Nephron progenitor cell (in vitro differentiated cells): ENCODE measurements at places on chromosomes 3 and 15.

DNA sequence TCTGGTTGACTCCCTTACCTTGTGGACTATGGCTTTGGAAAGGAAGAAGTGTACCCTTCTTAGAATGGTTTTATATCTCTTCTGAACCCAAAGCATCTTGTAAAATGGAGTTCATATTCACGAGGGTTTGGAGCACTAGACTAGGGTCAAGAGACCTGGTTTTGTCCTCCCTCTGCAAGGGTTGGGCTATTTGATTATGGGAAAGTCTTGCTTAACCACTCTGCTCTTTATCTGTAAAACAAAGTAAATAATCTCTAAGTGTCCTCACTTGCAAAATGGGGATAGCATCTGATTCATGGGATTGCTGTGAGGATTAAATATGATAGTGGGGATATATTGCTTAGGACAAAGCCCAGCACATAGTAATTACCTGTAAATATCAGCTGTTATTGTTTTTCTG is 17.9 kb upstream of the SLC2A2 start:
- no peak for DNase-seq

DNA sequence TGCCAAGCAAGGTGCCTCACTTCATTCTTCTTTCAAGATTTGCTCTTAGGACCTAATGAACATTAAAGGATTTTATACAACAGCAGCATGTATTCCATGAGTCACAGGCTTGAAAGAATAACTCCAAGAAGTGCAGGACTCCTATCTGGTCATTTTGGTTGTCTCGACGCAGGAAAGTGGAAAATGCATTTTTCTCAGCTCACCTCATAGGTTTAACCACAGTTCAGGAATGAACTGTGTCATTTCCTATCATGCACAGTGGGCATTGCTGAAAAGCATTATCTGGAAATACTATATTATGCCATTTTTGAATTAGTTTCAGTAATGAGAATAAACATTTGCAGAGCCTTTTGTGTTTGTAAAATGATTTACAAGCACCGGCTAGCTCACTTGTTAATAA is 98.7 kb upstream of the BFSP2 start:
- no peak for DNase-seq

DNA sequence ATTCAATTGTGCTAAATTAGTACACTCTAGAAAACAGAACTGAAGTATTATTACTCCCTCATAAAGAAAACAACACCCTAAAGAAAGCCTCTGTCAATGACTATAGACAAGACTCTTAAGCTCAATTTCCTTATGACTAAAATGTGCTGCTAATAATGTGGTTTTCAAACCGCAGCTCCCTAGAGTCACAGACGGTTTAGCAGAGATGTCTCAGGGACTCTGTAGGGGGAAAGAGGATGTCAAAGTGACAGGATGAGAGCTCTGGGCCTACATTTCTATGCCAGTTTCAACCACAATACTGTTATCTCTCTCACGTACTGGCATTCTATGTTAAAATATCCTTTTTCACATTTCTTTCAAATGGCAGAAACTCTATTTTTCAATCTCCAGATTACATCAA is 37.6 kb upstream of the WDR49 start:
- no peak for DNase-seq

GRCh38 chr3:158685159-158685558 is 12.7 kb upstream of the LXN start:
- no peak for DNase-seq

GRCh38 chr15:31010036-31010435 is 18.6 kb upstream of the MTMR10 start:
- no peak for DNase-seq

DNA sequence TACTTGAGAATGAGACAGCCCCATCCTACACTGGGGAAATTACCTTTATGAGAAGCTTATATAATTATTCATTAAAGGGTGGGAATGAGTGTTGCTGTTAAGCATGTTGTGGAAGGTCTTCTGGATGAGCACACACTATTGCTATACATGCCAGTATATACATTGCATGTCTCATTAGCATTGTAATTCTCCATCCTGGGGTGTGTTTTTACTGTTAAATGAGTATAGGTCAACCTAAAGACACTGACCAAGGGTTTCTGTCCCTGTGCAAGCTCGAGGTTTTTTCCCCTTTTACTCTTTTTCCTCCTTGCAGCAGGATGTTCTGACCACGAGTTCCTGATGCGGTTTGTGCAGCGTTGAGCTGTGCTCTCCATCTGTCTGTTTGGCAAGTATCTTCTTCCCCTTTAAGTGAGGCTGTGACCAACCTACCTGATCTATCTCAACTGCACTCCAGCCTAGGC is 7.2 kb upstream of the IVD start:
- no peak for DNase-seq

- DNase-seq, result no peak
These were observed 14.2 kb downstream of the DZIP3 start for GRCh38 chr3:108603691-108604090.

DNA sequence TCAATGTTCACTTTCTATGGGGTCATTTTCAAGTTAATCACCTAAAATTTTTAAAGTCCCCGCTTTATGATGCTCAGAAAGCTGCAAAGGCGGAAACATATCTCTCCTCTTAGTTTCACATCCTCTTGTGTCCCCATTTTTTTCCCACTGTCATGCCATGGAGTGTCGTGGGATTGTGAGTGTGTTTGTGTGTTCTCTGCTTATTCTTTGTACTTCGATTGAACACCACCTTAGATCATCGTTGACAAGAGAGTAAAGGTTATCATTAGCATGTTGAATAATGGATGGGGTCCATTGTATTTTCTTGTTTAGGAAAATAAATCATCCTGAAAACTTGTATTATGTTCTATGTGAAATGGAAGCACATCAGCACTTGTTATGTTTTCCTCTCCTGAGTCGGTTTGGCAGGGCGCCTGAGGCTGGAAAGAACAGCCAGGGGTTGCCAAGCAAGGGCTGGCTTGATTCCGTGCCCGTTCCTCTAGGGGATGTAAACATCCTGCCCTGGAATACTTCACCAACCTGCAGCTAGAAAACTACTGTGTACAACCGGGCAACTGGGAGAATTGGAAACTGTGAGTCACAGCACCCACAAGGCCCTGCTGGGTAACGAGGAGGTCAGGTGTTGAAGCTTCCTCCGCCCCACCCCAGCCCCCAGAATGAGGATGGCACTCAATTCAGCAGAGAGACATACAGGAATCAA is 67.2 kb downstream of the EIF4E3 start:
- no peak for DNase-seq

DNA sequence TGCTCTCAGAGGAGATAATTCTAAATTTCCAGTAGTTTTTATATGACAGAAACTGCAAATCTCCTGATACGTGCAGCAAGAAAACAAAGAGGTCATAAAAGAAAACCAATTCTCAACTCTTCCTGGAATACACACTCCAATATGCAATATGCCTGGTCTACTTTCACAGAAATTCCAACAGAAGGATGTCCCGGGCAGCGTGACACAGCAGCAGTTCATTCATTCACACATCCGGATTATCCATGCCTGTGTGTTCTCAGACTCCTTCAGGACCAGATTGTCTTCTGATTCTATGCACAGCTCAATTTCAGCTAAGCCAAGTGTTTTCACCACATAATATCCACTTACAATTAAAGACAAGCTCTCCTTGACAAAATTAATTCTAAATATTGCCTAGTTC is 64.3 kb downstream of the FBN1 start:
- DNase-seq, result no peak

- no peak for DNase-seq
These were observed 186.7 kb downstream of the NFKBIZ start for GRCh38 chr3:102036017-102036416.

- DNase-seq, result no peak
These were observed 10.6 kb upstream of the LEO1 start for GRCh38 chr15:51982013-51982769.

DNA sequence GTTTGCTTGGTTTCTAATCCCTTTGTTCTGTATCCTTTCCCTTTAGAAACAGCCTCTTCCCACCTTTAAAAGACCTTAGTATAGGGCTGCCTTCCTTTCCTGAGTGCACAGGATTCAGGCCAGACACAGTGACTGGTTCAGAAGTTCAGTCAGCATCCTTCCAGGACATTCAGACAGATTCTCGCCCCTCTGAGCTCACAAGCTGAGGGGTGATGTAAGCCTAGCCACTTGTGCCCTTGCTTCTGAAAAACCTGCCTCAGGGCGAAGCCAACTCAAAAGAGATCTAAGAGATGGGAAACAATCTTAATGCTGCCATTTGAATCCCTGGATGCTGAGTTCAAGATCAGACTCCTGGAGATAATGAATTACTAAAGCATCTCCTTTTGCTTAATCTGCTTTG is 6.7 kb upstream of the NSMCE3 start:
- DNase-seq, result no peak

DNA sequence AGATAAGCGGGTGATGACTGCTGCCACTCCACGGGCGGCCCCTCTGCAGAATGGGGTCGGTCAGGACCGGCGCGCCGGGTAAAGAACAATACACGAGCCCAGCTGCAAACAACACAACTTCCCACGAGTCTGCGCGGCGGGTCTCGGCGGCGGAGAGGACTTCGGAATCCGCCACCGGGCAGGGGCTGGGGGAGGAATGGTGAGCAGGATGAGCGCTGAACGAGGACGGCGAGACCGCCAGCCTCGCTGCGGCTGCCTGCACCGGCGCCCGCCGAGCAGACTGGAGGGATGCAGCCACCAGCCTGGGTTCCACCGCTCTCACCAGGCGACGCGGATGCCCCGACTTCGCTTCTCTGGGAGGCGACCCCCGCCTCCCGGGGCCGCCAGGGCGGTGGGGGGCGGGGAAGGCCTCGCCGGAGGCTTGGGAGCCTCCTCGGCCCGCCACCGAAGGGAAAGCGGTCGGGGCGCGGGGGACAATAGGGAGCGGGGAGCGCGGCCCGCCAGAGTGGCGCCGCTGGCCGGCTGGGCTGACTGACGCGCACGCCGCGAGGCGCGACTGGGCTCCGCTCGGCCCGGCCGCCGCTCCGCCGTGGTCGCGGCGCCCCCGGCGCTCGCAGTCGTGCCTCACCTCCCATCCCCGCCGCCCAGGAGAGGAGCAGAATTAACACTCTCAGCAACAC is 515 bp downstream of the ADAM10 start:
- peak; percentile 69 for DNase-seq

GRCh38 chr15:36557364-36557763 is 22.1 kb upstream of the CDIN1 start:
- DNase-seq, result no peak

DNA sequence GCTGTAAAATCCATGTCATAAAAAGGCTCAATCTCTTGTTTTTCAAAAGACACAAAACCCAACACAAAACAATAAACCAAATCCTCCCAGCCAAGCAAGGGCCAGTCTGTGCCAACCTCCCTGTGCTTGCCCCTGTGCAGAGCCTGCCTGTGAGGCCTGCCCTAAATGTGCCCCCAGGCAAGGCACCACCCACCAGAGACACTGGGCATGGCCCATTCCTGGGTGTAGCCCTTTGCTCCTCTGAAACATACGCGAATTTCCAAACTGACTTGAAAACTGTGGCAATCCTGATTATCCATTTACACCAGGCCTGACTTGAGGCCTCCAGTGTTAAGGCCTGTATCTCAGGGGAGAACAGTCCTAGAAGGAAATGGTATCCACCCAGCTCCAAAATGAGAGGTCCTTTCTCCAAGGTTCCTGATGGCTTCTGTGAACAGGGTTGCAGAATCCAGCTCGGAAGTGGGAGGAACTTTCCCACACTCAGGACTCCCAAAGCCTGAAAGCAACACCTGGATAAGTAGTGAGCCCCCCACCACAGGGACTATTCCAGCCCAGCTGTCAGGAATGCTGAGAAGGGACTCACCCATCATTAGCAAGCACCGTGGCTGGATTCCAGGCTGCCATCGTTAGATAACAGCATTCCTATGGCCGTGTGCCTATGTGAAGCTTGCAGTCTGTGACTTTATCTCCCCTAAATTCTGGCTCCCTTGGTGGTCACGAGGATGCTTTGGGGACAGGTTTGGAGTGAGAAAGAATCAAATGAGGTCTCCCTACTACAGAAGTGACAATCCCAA is 61.8 kb downstream of the CACNA2D2 start:
- no peak for DNase-seq

GRCh38 chr15:91611561-91612323 is 241.8 kb upstream of the SLCO3A1 start:
- DNase-seq, result peak; percentile 14

GRCh38 chr3:175041369-175041768 is 182.2 kb downstream of the NAALADL2 start:
- DNase-seq, result no peak

DNA sequence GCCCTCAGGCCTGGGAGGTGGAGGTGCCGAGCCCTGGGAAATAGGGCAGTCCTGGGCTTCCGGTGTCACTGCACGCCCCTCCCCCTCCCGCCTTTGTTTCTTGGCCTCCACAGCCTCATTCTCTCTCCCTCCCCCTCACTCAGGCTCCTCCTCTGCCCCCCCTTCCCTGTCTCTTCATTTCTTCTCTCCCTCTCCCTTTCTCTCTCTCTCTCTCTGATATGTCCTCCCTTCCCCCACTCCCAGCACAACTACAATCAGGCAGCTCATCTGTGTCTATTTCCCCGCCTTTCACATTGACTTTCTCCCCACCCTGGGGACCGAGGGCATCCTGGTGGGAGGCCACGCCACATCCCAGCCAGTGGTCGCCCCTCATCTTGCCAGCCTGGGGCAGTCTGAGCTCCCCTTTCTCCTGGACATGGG is 40.2 kb downstream of the IDH2 start:
- DNase-seq, result peak; percentile 60

GRCh38 chr3:151960961-151961580 is 87.6 kb downstream of the SUCNR1 start:
- DNase-seq, result no peak

DNA sequence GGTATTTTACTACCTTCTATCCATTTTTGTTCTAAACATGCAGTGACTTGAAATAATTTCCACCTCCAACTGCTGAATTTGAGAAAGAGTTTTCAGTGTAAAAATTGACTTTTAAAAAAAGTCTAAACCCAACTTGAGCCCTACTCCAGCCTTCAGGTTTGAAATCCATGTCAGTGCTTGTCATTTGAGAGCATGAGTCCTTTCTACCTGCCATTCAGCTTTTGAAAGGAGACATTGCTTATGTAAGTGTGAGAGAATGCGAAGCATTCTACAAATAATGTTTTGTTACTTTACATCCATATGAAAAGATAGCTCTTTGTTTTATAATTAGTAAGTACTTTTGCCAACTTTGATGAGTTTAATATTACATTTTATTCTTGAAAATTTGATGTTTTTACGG is 329.2 kb downstream of the PTPRG start:
- DNase-seq, result no peak

- DNase-seq, result no peak
These were observed 20.3 kb downstream of the DAZL start for GRCh38 chr3:16584880-16585279.

DNA sequence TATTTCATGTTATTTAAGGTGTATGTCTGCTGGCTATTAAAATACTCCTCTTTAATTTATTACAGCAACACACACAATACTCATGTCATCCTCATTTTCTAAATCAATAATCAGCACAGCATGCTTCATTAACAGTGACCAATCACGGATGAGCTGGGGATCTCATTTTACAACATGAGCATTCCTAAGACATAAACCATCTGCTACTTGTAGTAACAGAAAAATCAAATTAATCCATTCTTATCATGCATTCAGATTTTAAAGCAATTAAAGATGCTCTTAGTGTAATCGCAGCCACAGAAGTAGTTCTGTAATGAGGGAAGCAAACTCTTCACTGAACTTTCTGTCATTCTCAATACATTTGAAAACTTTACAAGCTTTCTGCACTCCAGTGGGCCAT is 191.1 kb downstream of the TBC1D5 start:
- no peak for DNase-seq
